ENCODE measurements at places on chromosomes 7 and 10.

DNA sequence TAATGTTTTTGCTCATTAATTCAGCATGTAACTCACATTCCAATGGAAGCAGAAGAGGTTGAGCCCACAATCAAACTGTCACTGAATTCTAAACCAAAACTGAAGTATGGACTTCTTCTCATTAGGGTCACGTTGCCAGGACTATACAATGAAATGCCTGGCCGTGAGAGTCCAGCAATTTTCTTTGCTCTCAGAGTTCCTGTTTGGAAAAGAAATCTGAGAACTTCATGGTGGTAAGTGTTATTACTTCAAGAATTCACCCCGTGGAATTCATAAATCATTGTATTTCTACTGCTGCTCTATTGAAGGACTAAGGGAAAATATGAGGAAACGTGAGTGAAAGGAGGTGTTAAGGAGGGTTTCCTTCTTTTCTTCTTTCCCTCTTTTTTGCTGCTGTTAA, 441.8 kb upstream of the AKR1E2 start:
- no peak for DNase-seq

DNA sequence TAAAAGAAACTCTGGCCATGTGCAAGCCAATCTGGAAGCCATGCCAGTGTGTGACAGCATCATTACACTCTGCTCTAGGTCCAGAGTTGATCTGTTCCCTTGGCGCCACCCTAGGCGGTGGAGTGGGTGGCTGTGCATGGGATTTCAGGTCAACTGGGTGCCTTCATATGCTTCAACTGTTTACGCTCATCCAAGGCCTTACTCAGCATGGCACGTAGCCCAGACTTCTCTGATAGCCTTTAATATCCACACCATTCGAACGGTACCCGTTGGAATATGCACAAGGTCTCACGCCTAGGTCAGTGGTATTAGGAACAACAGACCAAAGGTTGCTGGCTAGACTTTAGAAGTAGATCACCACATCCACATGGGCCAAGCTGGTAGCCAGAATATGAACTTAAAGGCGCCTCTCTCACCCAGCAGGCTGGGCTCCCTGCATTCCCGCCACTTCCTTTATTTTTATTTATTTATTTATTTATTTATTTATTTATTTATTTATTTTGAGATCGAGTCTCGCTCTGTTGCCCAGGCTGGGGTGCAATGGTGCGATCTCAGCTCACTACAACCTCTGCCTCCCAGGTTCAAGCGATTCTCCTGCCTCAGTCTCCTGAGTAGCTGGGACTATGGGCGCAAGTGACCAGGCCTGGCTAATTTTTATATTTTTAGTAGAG, 18.7 kb upstream of the ACHE start:
- no peak for DNase-seq

DNA sequence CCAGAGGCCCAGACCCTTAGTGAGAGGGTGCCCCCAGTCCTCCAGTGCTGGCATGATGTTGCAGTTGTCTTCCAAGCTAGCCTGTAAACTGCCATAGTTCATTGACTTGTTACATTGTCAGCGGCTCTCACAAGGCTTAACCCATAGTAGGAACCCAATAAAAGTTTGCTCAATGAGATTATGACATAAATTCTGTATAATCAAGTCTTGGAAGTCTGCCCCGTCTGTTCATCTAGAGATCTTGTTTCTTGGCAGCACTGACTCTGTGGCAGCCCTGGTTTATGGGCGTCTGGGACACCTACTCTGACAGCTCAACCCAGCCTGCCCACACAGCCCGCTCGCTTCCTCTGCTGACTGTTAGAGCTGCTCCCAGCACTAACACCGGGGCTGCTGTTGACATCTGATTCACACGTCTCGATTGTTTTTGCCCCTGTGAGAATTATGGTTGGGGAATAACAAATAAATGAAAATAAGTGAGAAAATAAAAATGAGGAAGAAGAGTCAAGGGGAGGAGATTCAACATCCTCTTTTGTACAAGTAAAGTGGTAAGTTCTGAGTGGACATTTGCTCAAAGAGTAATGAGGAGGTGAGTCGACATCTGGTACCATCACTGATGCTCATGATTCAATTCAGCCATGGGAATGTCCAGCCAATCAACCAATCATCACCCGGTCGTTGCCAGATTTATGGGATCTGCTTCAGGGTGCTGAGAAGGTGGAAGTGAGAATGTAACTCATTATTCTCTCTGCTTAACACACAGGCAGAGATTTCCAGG, 160.8 kb downstream of the SPAG6 start:
- DNase-seq = no peak

- DNase-seq = no peak
Observed at GRCh38 chr7:151352512-151352911, 10.9 kb downstream of the NUB1 start.

GRCh38 chr7:150988230-150989226, 2.3 kb upstream of the NOS3 start:
- DNase-seq = no peak

- no peak for DNase-seq
Observed at GRCh38 chr10:133050371-133050770, 37.4 kb upstream of the ADGRA1 start.

DNA sequence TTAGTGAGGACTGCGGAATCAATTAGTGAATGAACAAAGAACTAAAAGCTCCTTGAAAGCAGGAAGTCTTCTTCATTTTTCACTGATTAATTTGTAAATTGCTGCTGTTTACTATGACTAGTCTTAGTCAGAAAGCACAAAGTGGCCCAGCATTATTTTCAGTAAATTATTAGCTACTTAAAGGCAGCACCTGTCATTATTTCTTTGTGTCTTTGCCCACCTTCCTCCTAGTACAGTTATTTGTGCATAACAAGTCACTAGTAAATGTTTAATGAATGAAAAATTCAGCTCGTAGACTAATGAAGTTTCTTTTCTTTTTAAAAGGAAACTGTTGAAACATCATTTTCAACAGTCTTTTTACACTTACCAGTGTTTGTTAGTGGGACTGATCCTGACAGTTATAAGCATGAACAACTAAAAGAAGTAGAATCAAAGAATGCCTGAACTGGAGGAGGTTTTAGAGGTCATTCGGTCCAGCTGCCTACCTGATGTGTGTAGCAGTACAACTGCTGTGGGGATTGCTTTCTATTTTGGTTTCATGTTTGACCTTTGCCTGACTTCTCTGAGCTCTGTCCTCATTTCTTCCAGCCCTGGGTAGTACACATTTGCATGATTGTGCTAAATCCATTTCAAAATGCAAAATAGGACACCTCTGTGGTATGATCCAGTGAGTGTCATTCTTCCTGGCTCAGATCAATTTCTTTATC, 140.0 kb upstream of the PHYHIPL start:
- no peak for DNase-seq

DNA sequence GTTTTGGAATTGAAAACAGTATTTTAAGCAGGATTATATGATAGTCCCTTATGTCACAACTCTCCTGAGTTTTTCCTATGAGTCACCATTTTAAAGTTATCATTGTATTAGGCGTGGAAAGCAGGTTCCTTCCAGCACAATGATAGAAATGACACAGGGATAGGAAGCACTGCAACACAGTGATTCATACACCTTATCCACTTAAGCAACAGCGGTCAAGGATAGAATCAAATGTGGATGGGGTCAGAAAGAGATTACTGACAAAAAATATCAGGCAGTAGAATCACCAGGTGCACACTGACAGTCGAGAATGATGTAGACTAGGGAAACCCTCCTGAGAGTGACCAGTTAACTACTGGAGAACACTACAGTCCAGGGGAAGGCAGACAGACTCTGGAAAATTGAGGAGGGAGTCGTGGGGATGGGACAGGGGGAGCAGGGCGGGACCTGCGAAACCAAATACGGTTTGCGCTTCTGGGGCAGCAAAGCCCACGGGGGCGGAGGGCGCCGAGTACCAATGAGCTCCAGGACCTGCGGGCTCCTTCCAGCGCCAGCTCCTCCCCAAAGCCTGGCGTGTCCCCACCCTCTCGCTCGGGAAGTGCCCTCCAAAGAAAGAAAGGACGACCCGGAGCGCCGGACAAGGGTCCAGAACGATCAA, 479 bp downstream of the PNPLA8 start:
- no peak for DNase-seq

GRCh38 chr7:107007007-107007891, 37.3 kb upstream of the PRKAR2B start:
- no peak for DNase-seq

DNA sequence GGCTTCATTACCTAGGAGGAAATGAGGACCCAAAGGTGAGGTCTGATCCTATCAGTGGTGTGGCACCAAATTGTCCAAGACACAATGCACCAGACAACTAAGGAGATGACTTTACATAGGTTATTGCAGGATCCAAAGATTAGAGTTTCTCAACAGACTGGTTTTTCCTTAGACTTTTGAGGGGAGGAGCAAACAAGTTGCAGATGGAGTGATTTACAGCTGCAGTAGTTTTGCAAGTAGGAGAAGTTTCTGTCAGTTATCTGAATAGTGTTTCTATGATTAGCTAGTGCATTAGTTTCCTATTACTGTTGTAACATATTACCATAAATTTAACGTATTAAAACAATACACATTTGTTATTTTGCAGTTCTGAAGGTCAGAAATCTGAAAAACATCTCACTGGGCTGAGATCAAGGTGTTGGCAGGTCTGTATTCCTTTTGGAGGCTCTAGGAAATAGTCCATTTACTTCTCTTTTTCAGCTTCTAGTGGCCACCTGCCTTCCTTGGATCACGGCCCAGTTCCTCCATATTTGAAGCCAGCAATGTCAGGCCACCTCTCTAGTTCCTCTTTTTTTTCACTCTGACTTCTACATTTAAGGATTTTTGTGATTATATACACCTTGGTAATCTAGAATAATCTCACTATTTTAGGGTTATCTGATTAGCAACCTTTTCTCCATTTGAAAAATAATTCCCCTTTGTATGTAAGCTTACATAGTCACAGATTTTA, 994.9 kb downstream of the REEP3 start:
- no peak for DNase-seq

DNA sequence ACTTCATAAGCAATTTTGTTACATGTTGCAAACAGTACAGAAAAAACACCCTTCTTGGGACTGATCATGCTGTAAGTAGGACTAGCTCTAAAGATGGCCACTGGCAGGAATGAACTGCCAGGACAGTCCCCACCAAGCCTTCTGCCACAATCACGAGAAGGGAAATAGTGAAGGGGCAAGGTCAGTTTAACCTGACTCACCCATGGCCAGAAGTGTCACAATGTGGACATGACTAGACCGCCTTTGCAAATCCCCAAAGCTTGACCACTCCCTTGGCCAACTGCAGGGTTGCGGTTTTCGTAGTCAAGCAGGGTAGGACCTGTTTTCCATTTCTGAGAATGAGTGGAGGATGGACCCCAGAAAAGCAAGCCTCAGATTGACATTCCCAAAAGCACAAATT, 19.4 kb upstream of the FRAT2 start:
- DNase-seq = no peak

GRCh38 chr7:107027208-107027607, 17.3 kb upstream of the PRKAR2B start:
- no peak for DNase-seq

DNA sequence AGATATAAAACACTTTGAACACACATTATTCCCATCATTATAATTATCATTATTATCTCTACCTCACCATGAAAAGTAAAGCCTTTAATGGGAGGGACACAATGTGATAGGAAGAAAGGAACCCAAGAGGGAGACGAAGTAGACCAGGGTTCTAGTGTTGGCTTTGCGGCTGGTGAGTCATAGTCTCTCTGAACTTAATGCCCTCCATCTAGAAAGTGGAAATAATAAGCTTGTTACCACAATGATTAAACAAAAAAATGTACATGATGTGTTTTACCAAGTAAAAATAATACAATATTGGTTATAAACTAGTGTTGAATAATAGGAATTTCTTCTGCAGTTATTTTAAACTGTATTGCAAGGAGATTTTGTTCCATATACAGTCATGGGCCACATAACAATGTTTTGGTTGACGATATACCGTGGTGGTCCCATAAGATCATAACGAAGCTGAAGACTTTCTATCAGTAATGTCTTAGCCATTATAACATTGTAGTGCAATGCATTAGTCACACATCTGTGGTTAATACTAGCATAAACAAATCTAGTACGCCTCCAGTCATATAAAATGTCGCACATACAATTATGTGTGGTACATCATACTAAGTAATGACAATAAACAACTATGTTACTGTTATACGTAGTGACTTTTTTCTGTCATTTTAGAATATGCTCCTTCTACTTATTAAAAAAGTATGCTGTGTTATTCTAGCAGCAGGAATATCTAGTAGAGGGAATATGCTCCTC, 450.6 kb upstream of the SORCS1 start:
- DNase-seq = no peak

- no peak for DNase-seq
Observed at GRCh38 chr10:19518632-19519031, 297.6 kb upstream of the PLXDC2 start.

GRCh38 chr7:158929306-158929705, 72.9 kb downstream of the DYNC2I1 start:
- no peak for DNase-seq

GRCh38 chr7:69301253-69301652, 297.0 kb upstream of the AUTS2 start:
- no peak for DNase-seq

- no peak for DNase-seq
Observed at GRCh38 chr7:88321694-88322093, 15.0 kb upstream of the STEAP4 start.

DNA sequence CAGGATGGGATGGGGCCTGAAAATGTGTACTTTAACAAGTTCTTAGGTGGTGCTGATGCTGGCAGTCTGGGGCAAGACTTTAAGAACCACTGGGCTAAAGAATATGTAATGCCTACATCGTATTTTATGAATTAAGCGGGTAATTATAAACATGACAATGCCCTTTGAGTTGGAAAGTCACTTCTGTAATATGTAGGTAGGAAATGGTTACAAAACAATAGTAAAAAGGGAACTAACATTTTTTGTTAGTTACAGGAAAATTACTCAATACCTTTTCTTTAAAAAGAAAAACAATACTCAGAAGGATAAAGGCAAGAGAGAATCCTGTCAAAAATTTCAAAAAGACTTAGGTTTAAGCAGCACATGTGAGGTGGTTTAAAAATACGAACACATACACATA, 48.3 kb upstream of the STEAP4 start:
- DNase-seq = no peak

DNA sequence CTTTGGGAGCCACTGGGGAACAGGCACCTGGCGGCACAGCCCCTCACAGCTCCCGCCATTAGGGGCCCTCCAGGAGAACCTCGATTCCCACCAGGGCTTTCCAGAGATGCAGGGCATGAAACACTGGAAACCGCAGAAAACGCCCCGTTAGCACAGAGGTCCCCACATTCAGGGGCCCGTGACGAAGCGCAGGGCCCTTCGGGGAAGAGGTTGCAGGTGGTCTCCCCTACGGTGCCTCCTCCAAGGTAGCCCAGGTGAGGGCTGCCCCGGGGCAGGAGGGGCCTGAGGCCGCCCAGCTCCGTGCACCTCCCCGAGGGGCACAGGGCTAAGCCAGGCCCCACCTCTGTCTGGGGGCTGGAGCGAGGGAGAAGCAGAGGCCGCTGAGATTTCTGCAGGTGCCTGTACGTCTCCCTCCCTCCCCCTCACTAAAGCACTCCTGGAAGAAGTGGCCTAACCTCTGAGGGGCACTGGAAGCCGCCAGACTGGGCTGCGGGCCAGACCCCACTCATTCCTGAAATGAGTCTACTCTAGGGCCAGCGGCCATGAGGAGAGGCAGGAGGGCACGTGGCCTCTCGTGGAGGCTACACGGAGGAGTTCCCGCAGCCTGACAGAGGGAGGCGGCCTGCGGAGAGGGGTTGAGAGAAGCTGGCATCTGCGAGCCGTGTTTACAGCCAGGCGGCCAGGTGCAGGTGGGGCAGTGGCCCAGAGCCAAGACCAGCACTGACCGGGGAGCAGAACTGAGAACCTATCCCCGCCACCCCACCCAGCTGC, 6.9 kb downstream of the PDGFA start:
- no peak for DNase-seq

GRCh38 chr7:132575419-132575981, 770 bp downstream of the PLXNA4 start:
- DNase-seq = no peak

All from brain pericyte (primary cell).